ENCODE measurements at places on chromosomes 11 and 22. TPM values are rescaled to one million over a fixed set of nuclear protein-coding genes. Genes with fewer than 3 reads are reported as not detected.

The BACE1 gene
- total RNA-seq = 24.7 TPM

The TTLL12 gene
- 111 TPM for total RNA-seq

The PRAME gene
- total RNA-seq = 233 TPM

The NFAM1 gene
- total RNA-seq = 1.2 TPM

The NPAS4 gene
- total RNA-seq = 0.50 TPM

The MLC1 gene
- 1.5 TPM for total RNA-seq

The SLN gene
- total RNA-seq = not detected

The PCF11 gene
- total RNA-seq = 100.0 TPM

The CDC42BPG gene
- total RNA-seq = 9.2 TPM

The TIMM10B gene
- 49.1 TPM for total RNA-seq

The LRRC56 gene
- total RNA-seq = 22.2 TPM

The MYO7A gene
- total RNA-seq = 161 TPM

The ALDH3B1 gene
- 4.4 TPM for total RNA-seq

The CPT1B gene
- total RNA-seq = 123 TPM

The POTEH gene
- total RNA-seq = 33.6 TPM

The PIK3IP1 gene
- 89.2 TPM for total RNA-seq

The SEPTIN3 gene
- total RNA-seq = 2.2 TPM

The C22orf42 gene
- total RNA-seq = 4.0 TPM

The OR51B5 gene
- 2.7 TPM for total RNA-seq

The BARX2 gene
- total RNA-seq = 4.3 TPM

The RIMBP3B gene
- 16.9 TPM for total RNA-seq

The APOL6 gene
- total RNA-seq = 2.2 TPM

The ZNF214 gene
- total RNA-seq = 7.3 TPM

The CD6 gene
- total RNA-seq = 0.87 TPM

The TTC38 gene
- total RNA-seq = 44.2 TPM

The OR56A1 gene
- total RNA-seq = 0.16 TPM

The C22orf23 gene
- 50.9 TPM for total RNA-seq

The SCN3B gene
- 5.1 TPM for total RNA-seq

The MMP13 gene
- total RNA-seq = 0.31 TPM

The SYT12 gene
- 3.4 TPM for total RNA-seq

The PATL1 gene
- total RNA-seq = 22.5 TPM

The USH1C gene
- 1.2 TPM for total RNA-seq

The GNAZ gene
- total RNA-seq = 20.2 TPM

The MOGAT2 gene
- total RNA-seq = 0.31 TPM

The ARHGAP20 gene
- 40.1 TPM for total RNA-seq

The IGLL5 gene
- 0.94 TPM for total RNA-seq

The PRR33 gene
- 0.06 TPM for total RNA-seq

The GGTLC3 gene
- 0.68 TPM for total RNA-seq

The EMID1 gene
- total RNA-seq = 7.0 TPM

The SHISAL1 gene
- 3.9 TPM for total RNA-seq

The CBLIF gene
- total RNA-seq = 0.37 TPM

The NAV2 gene
- total RNA-seq = 6.0 TPM

The OR51I1 gene
- 0.74 TPM for total RNA-seq

The OR8D4 gene
- total RNA-seq = 11.7 TPM

The FAM227A gene
- total RNA-seq = 41.8 TPM

The ESRRA gene
- 19.3 TPM for total RNA-seq

The ANO9 gene
- total RNA-seq = 2.9 TPM

The SEC14L2 gene
- total RNA-seq = 3.5 TPM

The SMCO4 gene
- 34.2 TPM for total RNA-seq

The PKNOX2 gene
- total RNA-seq = 7.3 TPM

The CCDC73 gene
- total RNA-seq = 6.6 TPM

The SYT9 gene
- total RNA-seq = 3.1 TPM

The SHANK3 gene
- 11.4 TPM for total RNA-seq

Measured in testis (tissue), 5 donors.